ENCODE measurements at places on chromosomes 1 and 21.

GRCh38 chr1:67059346-67059745 lies 5.4 kb upstream of the SLC35D1 start:
- DNase-seq, result no peak

DNA sequence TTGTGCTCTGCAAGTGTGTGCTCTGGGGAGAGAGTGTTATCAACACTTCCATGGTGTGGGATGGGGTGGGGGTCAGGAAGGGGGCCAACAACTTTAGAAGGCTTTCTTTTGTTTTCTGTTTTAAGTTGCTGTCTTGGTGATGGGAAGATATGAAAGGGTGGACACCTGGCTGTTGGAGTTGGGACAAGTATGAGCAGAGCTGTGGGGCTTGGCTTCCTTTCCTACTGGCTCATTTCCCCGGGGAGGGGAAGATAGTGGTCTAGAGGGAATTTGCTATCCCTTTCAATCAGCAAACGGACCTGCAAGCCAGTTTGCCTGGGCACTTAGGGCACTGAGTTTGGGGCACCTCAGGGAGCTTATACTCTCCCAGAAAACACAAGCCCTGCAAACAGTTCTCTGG lies 19.2 kb downstream of the IER5 start:
- DNase-seq, result no peak

DNA sequence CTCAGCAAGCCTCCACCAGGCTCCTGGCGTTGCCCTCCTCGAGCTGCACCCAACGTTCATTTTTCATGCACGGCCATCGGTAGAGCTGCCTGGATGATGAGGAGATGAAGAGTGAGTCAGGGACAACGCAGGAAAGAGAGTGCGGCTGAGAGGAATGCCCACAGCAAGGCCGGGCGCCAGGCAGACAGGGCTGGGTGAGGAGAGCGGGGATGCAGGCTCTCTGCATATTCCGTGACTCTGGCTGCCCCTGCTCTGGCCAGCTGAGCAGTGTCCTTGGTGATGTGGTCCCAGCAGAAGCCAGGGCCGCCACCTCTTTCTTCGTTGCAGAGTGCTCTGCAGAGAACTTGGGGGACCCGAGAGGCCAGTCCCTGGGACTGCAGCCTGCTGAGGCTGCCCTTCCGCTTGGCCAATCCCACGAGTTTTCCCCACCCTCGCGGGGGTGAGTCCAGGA lies 10.8 kb downstream of the UMODL1 start:
- DNase-seq, result no peak

GRCh38 chr1:179143322-179143721 lies 61.5 kb downstream of the TOR3A start:
- DNase-seq, result no peak

DNA sequence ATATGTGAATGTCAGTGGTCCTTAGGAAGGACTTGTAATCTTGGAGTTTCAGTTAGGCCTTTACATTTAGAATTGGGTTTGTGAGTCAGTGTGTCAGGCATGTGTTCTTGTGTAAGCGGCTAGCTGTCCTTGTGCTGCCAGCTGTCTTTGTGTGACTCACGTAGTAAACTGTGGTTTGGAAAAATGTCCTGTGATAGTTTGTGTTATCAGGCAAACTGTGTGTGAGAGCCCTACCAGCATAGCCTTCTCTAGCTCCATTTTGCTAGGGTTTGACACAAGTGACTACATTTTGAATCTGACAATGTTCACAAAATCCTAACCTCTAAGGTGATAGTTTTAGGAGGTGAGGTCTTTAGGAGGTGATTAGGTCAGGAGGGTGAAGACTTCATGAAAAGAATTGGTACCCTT lies 6.9 kb upstream of the SLC35D1 start:
- DNase-seq, result no peak

DNA sequence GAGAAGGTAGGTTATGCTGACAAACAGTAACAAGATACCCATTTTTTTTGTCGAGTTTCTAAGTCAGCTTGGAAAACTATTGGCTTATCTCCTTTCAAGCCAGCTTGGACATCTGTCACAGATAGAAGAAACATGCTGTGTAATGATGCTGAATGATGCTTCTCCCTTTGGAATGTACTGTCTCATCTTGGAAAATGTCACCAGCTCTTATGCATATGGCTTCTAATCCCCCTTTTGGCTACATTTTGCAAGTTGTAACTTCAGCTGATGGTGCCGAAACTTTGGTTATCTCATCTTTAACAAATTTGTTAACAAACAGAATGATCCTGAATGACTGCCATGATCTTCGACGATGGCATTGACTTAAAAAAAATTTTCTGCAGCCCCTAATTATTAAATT lies 68.8 kb upstream of the ST6GALNAC3 start:
- no peak for DNase-seq

DNA sequence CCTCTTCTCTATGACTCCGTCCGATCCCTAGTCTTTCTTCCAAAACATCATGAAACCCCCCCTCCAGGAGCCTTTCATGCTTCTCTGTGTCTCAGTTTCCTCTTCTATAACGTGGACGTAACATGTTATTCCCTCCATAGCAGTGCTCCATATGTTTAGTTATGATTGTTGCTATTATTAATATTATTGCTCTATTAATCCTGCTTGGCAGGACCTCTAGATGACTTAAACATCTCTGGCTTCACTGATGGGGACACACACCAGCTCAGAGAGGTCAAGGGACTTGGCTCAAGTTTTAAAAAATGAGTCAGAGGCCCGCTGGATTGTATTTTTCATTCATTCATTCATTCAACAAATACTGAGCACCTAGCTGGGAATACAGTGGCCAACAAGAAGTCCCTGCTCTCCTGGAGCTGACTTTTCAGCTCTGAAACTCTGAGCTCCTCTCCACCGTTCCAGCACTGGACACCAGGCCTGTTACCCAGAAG lies 404 bp upstream of the CPLANE2 start:
- DNase-seq, result no peak
